Thymus (tissue), 14 donors: ENCODE measurements at places on chromosomes 5 and 9. TPM values are rescaled to one million over a fixed set of nuclear protein-coding genes. Genes with fewer than 3 reads are reported as not detected.

- H3K4me3 ChIP-seq, result no peak overlapping the region
- H3K27me3 ChIP-seq, result peaks cover 2% of the 10 kb centered on the region
- no peak overlapping the region for H3K27ac ChIP-seq
- DNase-seq, result no peak
- H3K4me1 ChIP-seq, result peaks cover 6% of the 10 kb centered on the region
- H3K36me3 ChIP-seq, result no peaks in the 10 kb centered on the region
Observed at GRCh38 chr5:149280802-149281201, 9.1 kb downstream of the AFAP1L1 start.

TSLP gene
- polyA plus RNA-seq, result 0.39 TPM

- DNase-seq, result no peak
- H3K4me1 ChIP-seq, result no peaks in the 10 kb centered on the region
- H3K27ac ChIP-seq, result no peak overlapping the region
- no peak overlapping the region for H3K4me3 ChIP-seq
- no peaks in the 10 kb centered on the region for H3K36me3 ChIP-seq
Observed at GRCh38 chr5:133900534-133901270, 67.7 kb downstream of the C5orf15 start.

ALDH1A1 gene
- polyA plus RNA-seq, result 29.1 TPM

GRCh38 chr9:109868207-109868606 lies 88.2 kb downstream of the PALM2AKAP2 start:
- H3K4me3 ChIP-seq, result no peak overlapping the region
- no peak for DNase-seq
- no peaks in the 10 kb centered on the region for H3K4me1 ChIP-seq
- no peak overlapping the region for H3K27ac ChIP-seq
- no peaks in the 10 kb centered on the region for H3K36me3 ChIP-seq

DNA sequence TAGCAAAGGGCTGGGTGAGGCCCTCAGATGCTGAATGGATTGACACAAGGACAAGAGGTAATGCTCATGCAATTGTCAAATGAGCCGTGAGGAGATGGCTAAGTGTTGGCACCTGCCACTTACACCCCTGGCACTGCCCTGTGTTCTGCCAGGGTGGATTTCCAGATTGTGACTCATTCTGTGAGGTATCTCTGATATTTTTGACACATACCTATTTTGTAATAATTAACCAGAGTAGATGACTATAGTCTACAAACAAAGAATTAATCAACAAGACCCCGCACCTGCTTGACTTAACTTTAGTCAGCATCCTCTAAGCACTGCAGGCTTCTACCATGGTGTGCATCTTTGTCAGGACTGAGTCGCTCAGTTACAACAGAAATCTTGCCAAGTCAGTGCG lies 200.8 kb downstream of the DIRAS2 start:
- no peak for DNase-seq
- H3K27me3 ChIP-seq, result no peaks in the 10 kb centered on the region
- H3K4me3 ChIP-seq, result no peak overlapping the region
- no peaks in the 10 kb centered on the region for H3K36me3 ChIP-seq

DNA sequence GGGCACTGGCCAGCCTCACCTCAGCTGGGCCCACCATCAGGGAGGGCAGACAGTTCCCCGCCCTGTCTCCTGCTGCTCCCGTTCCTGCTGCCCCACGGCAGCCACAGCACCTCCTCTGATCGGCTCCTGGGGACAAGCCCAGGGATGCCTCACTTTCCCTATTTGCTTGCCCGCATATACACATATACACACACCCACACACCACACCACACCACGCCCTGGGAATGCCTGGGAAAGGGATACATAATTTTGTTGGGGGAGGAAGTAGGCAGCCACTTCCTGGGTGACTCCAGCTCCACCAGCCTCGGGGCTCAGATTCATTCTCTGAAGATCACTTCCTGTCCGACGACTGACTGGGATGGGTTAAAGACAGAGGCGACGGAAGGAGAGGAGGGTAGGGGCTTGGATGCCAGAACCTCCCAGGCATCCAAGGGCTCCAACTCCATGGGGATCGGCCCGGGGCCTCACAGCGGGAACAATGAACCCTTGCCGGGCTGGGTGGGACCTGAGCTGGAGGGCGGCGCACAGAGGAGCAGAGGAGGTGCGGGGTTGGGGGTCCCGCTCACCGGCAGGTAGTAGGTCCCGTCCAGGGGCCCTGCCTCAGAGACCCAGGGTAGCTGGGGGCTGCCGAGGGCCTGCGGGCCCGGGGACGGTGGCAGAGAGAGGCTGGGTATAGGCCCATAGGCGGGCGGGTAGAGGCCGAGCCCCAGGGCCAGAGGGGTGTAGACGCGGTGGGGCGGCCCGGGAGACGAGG lies 2.0 kb upstream of the MZB1 start:
- peaks cover 89% of the 10 kb centered on the region for H3K4me1 ChIP-seq
- H3K4me3 ChIP-seq, result peak overlapping the region; percentile 55
- DNase-seq, result peak; percentile 49
- H3K27me3 ChIP-seq, result no peaks in the 10 kb centered on the region
- peaks cover 20% of the 10 kb centered on the region for H3K36me3 ChIP-seq

DNA sequence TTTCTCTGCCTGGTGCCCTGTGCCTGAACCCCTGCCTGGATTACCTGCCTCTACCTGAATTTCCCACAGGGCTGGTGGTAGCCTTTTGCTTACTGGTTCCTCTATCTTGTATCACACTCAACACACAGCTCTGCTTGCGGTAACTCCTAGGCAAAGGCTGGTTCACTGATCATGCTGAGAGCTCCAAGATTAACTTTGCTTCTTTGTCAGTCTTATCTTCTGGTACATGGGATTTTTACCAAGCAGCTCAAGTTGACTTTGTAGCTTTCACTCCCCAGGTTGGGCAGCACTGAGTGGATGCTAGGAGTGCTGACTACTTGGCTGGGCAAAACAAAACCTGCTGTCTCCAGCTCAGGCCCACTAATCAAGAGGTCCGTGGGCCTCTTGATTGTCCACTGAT lies 145.9 kb upstream of the GLRA1 start:
- no peak overlapping the region for H3K27ac ChIP-seq
- no peak for DNase-seq
- no peak overlapping the region for H3K4me3 ChIP-seq
- H3K36me3 ChIP-seq, result no peaks in the 10 kb centered on the region

DNA sequence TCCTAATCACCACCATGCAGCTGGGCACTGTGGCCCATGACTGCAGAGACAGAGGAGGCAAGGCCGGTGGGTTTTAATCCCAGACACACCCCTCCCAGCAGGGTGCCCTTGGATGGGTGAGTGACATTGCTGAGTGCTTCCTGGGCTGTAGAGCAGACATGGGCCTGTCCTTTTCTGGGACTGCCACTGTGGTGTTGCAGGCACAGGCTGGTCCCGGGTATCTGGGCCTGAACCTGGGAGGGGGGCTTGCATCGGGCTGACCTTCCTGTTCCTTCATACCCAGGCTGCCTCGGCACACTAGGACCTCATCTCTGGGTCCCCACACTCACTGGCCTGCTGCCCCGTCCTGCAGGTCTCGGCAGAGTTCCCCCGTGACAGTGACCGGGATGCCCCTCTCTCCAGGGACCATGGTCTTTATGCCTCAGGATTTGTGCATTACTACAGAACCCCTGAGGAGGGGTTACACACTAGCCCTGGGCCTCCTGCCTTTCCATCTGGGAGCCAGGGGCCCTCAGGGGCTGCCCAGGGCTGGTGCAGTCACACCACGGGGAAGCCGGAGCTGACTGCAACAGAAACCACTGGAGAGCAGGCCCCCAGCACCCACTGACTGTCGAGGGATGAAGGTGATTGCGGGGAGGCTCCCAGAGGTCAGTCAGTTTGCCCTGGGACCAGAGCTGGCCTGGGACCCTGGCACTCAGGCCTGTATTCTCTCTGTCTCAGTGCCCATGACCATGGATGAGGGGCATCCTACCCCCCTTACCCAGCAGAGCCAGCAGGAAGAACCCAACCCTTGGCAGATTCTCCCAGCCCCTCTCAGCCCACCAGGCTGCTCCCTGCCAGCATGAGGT lies 8.9 kb upstream of the SLC25A48 start:
- no peak for DNase-seq
- H3K4me3 ChIP-seq, result no peak overlapping the region
- no peak overlapping the region for H3K27ac ChIP-seq
- H3K27me3 ChIP-seq, result peaks cover 2% of the 10 kb centered on the region
- H3K36me3 ChIP-seq, result no peaks in the 10 kb centered on the region

- peaks cover 62% of the 10 kb centered on the region for H3K36me3 ChIP-seq
- no peaks in the 10 kb centered on the region for H3K27me3 ChIP-seq
- peaks cover 20% of the 10 kb centered on the region for H3K4me1 ChIP-seq
- H3K4me3 ChIP-seq, result no peak overlapping the region
Observed at GRCh38 chr5:40831346-40832210, 3.4 kb downstream of the RPL37 start.

NR4A3 gene
- 13.6 TPM for polyA plus RNA-seq

FBP1 gene
- polyA plus RNA-seq, result 10.2 TPM
